ENCODE measurements at places on chromosomes 5 and 9.
A peak's percentile ranks its signal among the peaks of the same experiment; 100 is the strongest.

- H3K4me3 ChIP-seq: peak within 1 kb of the TSS; percentile 22
- no peaks in the 10 kb centered on the region for H3K36me3 ChIP-seq
- H3K27me3 ChIP-seq: peaks cover 66% of the 10 kb centered on the region
- no peak within 1 kb of the TSS for H3K27ac ChIP-seq
Observed at GRCh38 chr5:93580927-93581445, at the start of gene NR2F1-AS1. NR2F1-AS1 (minus strand) TSS chr5:93581219.

- H3K36me3 ChIP-seq: no peaks in the 10 kb centered on the region
- H3K27ac ChIP-seq: no peak overlapping the region
- no peak overlapping the region for H3K4me3 ChIP-seq
- DNase-seq: no peak
- no peaks in the 10 kb centered on the region for H3K4me1 ChIP-seq
Observed at GRCh38 chr5:143659599-143660238, 152.2 kb upstream of the HMHB1 start.

DNA sequence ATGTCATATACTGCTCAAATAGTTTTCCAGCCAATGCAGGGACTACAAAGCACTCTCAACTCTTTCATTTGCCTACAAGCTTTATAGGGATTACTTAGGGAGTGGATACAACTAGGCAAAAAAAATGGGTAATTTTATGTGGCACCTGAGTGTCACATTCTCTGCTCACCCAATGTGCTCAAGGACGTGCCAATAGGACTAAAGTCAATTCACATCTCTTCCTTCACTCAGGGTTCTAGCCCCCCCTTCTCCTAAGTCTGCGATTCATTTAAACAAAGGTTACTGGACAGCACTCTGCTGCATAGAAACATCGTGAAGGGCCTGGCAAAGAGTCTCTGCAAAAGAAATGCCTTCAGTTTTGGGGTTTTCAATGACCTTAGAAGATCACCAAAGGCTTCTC, 142.3 kb downstream of the TSSK1B start:
- no peak overlapping the region for H3K4me3 ChIP-seq
- H3K36me3 ChIP-seq: no peaks in the 10 kb centered on the region
- DNase-seq: no peak
- no peak overlapping the region for H3K27ac ChIP-seq
- 0 out of 2 replicates have a peak, but pooled peaks cover 1% of the 10 kb centered on the region for H3K27me3 ChIP-seq

DNA sequence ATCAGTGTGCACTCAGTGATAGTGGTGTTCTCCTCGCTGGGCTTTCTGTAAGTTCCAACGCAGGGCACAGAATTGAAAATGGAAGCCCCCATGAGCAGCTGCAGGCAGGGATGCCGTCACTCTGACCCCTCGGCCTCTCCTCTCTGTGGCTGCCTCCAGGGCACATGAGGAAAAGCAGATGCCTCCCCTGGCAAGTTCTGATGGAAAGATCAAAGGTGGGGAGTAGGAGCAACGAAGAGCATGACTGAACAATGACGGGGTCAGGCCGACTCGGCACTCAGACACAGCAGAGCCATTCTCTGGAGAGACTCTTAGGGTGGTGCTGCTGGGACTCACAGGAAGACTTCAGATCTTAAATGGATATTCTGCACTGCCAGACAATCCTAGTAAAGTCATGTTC, 65.6 kb upstream of the CKMT2 start:
- DNase-seq: no peak
- H3K27me3 ChIP-seq: no peaks in the 10 kb centered on the region

DNA sequence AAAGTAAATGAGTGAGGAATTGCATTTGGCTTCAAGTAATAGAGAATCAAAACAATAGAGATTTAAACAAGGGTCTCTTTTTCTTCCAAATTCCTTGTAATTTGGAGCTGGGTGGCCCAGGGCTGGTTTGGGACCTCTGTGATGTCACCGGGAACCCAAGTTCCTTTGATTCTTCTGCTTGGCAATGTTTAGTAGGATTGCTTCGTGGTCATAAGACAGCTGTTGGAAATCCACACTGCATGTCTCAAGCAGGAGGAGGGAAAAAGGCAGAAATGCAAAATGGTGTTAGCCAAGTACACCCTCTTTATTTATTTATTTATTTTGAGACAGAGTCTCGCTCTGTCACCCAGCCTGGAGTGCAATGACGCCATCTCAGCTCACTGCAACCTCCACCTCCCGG, 72.6 kb upstream of the IL12B start:
- no peaks in the 10 kb centered on the region for H3K36me3 ChIP-seq
- no peaks in the 10 kb centered on the region for H3K27me3 ChIP-seq
- H3K27ac ChIP-seq: no peak overlapping the region

DNA sequence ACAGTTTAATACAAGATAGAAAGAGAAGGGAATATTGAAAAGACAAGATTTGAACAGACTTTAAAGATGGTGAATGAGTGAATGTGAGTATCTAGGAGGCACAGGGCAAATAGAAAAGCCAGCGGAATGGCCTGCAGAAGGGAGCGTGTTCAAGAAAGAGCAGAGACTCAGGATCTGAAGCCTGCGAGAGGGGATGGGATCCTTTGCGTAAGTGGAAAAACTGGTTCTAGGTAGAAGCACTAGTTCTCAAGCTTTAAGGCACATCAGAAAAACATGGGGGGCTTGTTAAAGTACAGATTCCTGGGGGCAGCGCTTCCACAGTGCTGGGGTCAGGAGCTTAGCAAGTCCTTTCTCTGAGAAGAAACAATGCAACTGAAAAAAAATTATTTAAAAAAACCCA, 94.8 kb upstream of the NFIL3 start:
- no peaks in the 10 kb centered on the region for H3K36me3 ChIP-seq
- no peak overlapping the region for H3K27ac ChIP-seq
- no peaks in the 10 kb centered on the region for H3K4me1 ChIP-seq
- no peak for DNase-seq
- H3K4me3 ChIP-seq: no peak overlapping the region
- no peaks in the 10 kb centered on the region for H3K27me3 ChIP-seq

All from iPS DF 6.9 (cell line).